NCI-H2081 treated with DMSO at 0.1 percent for 48 hours (cell line): ENCODE measurements at places on chromosomes 13 and 19.

DNA sequence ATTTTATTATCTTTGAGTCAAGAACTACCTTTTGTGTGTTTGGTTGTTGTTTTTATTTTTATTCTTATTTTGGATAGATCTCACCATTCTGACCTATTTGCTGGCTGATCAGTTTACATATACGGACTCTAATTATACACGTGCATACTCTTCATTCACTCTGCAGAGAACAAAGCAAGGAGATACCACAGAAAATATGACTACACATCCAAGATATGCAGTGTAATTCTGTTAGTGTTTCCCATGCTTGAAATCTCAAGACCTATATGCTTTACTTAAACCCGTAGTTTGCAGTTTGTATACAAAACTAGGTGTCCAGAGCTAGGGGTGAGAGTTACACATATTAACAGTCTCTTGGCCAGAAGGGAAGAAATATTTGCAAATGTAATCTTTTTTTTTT lies 205.5 kb downstream of the DCLK1 start:
- DNase-seq, result no peak

GRCh38 chr19:27860309-27860934 lies 1352.5 kb downstream of the UQCRFS1 start:
- no peak for DNase-seq

DNA sequence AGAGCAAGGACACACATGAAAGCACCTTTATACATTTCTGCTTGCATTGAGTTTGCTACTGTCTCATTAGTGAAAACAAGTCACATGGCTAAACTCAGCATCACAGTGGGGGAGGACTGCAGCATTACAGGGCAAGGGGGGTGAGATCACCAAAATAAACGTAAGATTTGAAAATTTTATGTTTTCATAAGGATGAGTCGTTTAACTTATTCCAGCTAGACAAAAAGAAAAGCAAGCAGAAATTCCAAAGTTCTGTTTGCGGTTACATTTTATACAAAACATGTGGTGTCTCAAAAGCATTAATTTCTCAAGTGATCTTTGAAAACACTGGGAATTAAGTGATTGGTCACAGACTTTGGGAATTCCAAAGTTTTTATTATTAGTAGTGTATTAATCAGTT lies 261.4 kb upstream of the RXFP2 start:
- no peak for DNase-seq

- DNase-seq, result no peak
Measured at GRCh38 chr13:94414708-94415107, 64.8 kb downstream of the DCT start.
